ENCODE measurements at places on chromosomes 7 and 10.

DNA sequence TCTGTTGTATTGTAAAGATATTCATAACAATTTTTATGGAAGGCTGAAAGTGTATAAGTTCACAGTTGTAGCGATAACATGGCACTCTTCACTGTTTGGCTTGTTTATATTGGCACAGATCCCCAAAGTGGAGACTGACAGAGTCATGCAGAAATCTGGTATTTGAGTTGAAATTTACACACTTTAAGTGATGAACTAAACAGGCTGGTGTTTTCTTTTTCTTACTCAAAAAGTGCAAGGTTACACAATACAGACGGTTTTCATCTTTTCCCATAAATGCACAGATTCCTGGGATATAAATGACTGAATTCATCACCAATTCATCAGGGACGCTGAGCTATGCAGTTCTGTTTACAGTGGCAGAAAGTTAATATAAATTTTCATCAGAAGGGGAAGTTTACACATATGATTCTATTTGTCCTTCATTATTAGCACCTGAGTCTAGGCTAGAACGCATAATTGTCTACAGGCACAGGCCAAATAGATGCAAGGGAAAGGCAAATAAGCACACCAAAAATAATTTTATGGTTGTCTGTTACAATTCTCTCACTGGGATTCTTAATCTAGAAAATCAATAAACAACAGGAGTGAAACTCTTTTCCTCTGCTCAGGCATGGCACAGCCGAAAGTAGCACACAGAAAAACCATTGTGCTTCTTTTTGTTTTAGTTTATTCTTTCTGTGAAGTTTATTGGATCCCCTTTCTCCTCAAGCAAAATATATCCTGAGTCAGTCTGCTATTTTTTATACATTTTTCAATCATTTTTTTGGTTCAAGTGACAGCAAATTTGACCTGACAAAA is 88.0 kb downstream of the FOXP2 start:
- DNase-seq: peak; percentile 50

DNA sequence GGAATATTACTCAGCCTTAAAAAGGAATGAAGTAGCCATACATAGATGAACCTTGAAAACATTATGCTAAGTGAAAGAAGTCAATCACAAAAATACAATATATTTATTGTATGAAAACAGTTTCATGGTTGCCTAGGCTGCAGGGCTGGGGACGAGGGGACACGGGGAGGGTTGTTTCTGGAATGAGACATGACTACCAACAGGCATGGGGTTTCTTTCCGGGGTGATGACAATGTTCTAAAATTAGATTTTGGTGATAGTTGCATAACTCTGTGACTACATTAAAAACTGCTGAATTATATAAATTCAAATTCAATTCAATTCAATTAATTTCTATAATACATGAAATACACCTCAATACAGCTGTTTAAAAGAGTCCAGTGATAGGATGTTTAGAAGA is 88.0 kb downstream of the ARHGAP22 start:
- no peak for DNase-seq

DNA sequence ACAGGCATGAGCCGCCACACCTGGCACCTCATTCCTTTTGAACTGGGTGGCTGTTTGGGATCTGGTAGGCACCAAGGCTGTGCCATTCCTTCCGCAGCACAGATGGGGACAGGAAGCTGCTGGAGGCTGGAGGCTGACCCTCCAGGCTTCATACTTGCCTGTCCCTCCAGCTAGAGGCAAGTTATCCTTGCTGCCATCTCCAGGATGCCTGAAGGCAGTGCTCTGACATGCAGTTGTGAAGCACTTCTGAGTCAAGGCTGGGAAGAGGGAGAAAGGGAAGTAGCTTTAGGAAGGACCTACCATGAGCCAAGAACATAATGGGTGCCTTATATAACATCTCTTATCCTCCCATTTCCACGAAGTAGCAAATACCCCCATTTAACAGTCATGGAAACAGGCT is 9.5 kb downstream of the MARVELD1 start:
- no peak for DNase-seq

- no peak for DNase-seq
Observed at GRCh38 chr10:128316925-128317324, 190.7 kb upstream of the MKI67 start.

DNA sequence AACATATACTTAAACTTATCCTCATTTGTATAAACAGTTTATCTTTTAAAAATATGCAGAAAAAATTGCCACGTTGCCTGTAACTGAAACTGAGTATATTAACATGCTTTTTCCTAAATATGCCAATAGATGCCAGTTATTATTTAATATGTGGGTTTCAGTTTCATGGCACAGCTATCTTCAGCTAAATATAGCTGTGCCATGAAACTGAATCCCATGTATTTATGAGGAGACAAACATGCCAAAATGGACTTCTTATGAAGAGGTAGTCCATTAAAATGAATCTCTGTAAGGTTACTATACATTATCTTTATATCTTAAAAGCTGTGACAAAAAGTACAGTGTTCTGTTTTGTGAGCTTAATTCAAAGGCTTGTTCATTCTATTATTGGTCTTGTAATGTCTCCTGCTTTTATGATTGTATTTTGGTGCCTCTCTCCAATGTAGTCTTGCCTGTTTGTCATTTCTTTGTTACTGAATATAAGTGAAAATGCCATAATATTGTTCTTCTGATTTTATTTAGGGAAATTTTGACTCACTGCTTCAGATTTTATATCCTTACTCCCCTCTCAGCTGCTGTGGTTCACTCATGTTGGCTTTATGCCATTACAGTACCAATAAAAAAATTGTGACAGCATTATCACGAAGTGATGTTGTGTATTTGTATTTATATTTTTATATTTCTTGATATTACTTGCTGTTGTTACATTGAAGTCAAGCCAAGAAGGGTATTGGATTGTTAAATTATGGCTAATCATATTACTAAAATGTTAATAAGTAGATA is 34.3 kb upstream of the CACNA2D1 start:
- no peak for DNase-seq

GRCh38 chr10:106592396-106592795 is 572.1 kb downstream of the SORCS1 start:
- peak; percentile 47 for DNase-seq

GRCh38 chr10:6379015-6379776 is 176.5 kb downstream of the PFKFB3 start:
- DNase-seq: no peak

Measured in muscle of back (tissue), 13 donors.